ENCODE measurements at places on chromosomes 4 and X.

DNA sequence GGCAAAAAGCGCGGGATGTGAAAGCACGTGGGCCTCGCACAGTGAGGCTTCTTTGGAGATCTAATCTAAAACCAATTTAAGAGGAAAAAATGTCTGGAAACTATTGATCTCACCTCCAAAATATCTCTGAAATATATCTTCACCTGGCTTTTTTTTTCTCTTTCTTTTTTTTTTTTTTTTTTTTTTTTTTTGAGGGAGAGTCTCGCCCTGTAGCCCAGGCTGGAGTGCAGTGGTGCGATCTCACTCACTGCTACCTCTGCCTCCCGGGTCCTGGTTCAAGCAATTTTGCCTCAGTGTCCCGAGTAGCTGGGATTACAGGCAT, 383 bp upstream of the ZMAT1 start:
- no peak for DNase-seq

DNA sequence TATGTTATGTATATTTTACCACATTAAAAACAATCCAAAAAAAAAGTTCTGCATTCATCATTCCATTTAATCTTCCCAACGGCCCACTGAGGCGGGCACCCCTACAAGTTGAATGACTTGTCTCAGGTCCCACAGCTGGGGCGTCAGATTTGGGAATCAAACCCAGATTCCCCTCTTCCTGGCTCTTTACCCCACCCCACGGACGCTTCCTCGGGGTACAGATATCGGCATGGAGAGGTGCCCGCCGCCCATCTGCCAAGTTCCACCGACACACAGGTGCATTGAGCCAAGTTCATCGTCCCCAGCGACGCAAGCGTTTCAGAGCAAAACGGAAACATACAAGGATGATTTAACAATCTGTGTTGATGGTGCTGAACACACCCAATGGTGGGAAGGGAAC, 36.9 kb upstream of the MAN2B2 start:
- no peak for DNase-seq

DNA sequence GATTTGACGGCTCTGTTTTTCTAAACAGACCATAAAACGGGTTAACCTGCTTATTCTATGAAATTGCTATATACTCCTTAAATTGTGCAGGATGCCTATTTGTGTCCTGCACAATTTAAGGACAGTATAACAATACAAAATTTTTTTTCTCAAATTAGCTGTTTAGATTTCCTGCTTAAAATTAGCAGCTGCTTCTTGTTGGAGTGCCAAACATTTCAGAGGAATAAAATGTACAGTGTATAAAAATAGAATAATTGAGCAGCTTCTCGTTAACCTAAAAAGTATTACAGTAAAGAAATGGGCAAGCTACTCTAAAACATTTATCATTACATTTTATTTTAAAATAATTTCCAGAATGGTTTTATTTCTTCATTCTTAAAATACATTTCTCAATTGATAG, 100.5 kb downstream of the PPA2 start:
- DNase-seq, result no peak

- no peak for DNase-seq
Observed at GRCh38 chr4:184384056-184384809, 90.1 kb downstream of the IRF2 start.

- no peak for DNase-seq
Observed at GRCh38 chr4:24568425-24568824, 15.9 kb downstream of the DHX15 start.

DNA sequence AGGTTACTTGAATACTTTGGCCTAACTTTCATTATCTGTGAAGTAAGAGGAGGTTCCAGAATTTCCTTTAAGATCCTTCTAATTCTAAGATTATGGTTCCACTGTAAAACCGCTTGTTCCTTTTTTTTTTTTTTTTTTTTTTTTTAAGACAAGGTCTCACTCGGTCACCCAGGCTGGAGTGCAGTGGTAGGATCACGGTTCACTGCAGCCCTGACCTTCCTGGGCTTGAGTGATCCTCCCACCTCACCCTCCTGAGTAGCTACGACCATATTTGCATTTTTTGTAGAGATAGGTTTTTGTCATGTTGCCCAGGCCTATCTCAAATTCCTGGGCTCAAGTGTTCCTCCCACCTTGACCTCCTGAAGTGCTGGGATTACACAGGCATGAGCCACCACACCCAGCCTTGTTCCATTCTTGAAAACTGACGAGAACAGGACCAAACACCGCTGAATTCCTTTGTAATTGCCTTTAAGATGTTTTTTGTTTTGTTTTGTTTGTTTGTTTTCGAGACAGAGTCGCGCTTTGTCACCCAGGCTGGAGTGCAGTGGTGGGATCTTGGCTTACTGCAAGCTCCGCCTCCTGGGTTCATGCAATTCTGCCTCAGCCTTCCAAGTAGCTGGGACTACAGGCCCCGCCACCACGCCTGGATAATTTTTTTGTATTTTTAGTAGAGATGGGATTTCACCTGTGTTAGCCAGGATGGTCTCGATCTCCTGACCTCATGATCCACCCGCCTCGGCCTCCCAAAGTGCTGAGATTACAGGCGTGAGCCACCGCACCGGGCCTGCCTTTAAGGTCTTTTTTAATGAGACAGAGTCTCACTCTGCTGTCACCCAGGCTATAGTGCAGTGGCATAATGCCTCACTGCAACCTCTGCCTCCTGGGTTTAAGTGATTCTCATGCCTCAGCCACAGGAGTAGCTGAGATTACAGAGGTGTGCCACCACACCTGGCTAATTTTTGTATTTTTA, 6.8 kb downstream of the PDS5A start:
- no peak for DNase-seq

DNA sequence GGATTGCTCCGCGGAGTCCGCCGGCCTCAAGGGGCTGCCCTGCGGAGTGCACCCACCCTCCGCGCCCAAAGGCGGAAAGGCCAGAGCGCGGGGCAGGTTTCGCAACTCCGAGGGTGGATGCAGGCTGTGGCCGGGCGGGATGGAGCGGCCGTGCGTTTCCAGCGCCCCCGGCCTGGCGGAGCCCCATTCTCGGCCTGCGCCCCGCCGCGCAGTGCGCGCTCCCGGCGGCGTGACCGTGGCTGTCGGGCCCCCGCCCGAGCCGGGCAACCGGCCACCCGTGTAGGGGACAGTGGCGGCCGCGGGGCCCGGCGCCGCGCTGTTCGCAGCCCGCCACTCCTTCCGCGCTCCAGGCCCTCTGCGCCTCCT, 331 bp downstream of the SETD7 start:
- no peak for DNase-seq

DNA sequence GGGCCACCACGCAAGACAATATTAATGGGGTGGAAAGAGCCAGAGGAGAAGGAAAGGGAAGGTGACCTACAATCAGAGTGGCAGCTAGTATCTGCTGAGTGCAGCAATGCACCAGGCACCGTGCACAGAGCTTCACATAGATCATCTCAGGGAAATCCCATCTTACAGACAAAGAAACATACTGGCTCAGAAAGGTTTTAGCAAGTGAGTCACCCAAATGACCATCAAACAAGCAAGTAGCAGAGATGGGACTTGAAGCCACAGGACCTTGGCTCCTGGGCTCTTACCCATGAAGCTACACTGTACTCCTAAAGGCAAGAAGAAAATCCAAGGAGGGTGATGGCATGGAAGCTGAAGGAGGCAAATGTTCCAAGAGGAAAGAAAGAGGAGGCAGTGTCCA, 6.8 kb downstream of the ANXA5 start:
- DNase-seq, result no peak

- no peak for DNase-seq
Observed at GRCh38 chrX:15576019-15576418, 24.7 kb downstream of the ACE2 start.

DNA sequence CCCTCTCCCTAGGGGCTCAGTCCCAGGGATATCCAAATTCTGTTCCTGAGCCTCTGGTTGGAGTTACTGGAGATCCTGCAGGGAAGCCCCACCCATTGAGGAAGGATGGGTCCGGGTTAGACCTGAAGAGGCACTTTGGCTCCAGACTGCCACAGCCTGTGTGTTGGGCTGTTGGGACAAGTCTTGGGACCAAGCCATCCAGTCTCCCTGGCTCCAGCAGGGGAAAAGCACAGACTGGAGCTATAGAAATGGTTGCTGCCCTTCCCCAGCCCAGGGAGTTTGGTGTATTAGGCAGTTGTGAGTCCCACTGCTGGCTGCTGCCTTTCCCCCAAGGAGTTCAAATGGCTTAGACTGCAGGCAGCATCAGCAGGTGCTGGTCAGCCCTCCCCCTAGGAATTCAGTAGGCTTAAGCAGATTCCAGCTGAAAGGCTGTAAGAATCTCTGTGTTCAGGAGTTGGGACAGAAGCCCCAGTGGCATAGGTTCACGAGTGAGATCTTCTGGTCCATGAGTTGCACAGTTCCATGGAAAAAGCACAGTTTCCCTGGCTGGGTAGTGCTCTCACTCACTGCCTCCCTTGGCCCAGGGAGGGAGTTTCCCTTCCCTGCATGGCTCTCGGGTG, 344.0 kb upstream of the EPHA5 start:
- no peak for DNase-seq

GRCh38 chrX:118536687-118537461, 41.3 kb downstream of the DOCK11 start:
- DNase-seq, result no peak

DNA sequence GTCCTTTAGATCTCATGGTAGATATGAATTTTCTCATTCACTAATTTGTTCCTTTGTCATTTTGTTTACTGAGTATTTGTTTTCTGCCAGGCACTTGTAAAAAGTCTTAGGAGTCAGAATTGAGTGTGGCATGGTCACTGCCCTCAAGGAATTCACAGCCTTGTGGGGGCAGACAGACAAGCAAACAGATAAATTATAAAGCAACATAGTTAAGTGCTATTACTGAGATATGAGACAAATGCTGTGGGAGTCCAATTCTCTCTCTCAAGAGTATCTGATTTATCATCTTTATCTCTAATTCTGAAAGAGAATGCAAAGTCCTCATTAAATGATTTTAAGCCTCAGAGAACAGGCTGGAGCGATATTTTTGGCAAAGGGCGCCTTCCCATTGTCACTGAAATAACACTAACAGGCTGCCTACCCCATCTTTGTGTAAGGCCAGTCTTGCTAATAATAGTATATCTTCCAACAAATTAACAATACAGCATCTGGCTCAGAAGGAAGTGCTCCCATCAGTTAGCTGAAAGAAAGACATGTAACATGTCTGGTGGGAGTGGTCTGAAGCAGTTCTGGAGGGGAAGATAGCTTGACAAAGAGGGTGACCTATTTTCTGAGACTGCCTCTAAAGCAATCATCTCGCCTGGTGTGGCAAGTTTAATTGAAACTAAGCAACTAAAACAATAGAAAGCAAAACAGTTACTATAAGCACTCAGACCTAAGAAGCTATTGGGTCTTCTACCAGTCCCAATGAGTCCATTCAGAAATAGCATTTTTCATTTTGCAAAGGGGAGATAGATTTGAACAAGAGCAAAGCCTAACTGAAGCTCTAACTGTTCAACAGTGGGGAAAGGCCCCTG, 61.5 kb upstream of the AMOT start:
- no peak for DNase-seq

DNA sequence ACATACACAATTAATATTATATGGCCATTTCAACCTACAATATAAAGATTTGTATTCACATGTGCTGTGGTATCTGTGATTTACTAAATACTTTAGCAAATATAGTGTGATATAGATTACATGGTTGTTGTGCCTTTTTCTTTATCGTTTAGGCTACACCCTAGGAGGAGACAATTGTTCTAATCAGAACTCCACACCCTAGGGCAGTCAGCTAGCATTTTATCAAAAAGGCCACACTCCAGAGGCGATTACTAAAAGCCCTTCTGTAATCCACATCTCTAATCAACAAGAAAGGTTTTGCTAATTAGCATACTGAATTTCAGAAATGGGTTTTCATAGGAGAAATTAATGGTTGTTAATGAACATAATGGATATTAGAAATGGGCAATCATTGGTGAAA, 319.5 kb upstream of the NOCT start:
- no peak for DNase-seq

DNA sequence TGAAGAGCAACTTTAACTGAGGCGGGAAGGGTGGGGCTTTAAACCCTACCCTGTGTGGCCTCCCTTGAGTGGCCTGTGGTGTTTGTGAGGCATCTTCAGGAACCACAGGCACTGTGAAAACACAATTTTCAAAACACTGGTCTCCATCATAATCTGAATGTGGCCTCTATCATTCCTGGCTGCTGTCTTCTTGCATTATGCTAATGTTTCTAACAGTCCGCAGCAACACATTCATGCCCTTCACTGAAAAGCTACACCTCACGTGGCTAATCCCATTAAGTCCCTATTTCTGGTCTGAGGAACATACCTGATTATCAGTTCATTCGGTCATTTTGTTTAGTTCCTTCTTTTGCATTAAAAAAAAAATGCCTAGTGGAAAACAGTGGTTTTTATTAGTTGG, 94.6 kb downstream of the F11 start:
- no peak for DNase-seq

GRCh38 chr4:14165222-14165920, 537.8 kb upstream of the BOD1L1 start:
- no peak for DNase-seq

- DNase-seq, result no peak
Observed at GRCh38 chr4:37431417-37431743, 186.8 kb downstream of the NWD2 start.

DNA sequence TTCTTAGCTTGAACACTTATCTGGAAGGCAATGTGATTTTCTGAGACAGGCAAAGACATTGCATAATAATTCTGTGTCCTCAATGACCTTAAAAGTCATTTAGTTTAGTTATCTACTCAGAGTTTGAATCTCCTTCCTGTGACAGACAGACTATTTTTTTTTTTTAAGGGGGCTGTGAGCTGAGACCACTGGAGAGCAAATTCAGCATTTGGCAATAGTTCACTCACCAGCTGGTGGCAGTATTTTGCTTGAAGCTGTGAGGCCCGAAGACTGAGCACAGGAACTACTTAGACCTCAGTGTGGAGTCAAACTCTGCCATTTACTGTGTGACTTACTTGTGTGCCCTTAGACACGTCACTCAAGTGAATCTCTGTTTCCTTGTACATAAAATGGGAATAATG, 22.9 kb upstream of the CPE start:
- DNase-seq, result no peak

DNA sequence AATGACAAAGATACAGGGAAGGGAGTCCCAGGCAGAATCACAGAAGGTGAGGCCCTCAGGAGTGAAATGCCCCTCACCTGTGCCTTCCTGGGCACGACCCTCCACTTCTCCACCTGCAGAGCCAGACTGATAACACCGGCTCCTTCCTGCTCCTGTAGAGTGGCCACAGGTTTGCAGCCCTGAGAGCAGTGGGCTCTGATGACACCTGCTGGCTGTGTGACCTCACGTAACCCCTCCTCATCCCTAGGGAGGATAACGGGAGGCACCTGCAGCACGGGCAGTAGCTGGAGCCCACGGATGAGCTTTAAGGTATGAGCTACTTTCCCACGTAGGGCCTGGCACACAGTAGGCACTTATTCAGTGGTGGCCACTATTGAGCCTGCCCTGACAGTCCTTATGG, 25.5 kb upstream of the MAN2B2 start:
- DNase-seq, result no peak

DNA sequence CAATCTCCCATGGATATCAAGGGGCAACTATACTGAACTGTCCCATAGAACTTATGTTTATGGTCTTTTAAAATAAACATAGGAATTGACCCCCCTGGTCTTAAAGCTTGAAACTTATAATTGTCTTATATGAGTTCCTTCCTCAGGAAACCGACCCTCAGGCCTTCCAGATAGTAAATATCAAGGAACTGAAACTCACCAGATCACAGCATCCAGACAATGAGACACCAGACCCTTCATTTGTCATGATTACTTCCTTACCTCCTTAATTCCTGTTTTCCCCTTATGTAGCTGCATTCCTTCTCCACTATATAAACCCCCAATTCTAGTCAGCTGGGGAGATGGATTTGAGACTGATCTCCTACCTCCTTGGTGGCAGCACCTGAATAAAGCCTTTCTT, 94.8 kb upstream of the GRPR start:
- DNase-seq, result no peak
